ENCODE measurements at places on chromosomes 4 and X.

- DNase-seq, result no peak
These were observed 110.4 kb downstream of the PALLD start for GRCh38 chr4:168607215-168607614.

DNA sequence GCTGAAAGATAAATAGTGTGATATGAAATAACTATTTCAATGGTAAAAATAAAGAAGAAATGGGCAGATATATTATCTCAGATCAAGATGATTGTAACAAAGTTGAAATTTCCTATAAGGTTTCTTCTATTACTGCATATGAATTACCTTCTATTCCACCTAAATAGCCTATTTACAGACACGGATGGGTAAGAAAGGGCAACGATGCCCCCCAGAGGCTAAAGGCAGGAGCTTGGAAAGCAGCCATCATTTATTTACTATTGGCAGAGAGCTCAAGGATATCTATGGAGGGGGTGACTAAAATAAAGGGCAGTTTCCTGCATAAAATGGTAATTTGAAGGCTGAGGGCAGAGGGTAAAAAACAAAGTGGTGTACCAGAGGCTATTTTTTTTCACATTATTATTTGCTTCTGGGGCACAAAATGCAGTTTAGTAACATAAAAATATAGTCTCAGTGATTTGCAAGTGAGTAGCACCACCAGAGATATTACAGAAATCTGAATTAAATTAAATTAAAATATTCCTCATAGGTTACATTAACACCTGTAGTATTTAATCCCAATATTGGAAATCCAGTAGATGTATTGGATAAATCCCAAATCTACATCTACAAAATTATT, 123.1 kb downstream of the BTC start:
- peak; percentile 4 for DNase-seq

DNA sequence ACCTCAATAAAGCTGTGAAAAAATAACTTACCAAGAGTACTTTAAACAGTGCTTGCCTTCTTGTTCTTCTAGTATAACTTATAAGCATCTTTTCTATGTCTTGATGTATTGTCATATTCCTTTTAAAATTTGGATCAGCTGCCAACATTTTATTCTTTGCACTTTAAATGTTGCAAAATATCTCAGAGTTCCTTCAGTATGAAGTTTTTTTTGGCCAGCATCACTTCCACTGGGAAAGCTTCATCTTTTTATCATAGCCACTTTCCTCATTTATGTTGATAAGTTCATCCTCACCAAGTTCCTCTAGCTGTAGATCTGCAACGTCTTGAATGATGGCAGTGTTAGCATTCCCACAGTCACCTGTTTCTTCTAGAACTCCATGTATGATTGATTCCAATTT, 24.2 kb downstream of the CXorf58 start:
- no peak for DNase-seq

DNA sequence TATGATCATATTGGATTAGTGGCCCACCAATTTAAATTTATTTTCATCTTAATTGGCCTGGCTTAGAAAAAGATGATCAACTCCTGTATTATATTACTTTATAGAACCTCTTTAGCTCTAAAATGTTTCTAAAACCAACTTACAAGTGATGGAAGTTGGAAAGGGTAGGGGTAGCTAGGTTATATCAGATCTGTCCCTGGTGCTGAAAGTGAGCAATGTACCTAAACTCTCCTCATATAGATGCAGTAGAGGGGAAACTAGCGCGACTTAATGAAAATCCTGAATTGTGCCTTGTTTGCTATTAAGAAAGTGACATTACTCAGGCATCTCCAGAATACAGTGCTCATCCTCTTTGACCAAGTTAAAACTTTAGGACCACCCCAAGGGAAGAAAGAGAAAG, 7.5 kb upstream of the PTCHD1 start:
- no peak for DNase-seq

DNA sequence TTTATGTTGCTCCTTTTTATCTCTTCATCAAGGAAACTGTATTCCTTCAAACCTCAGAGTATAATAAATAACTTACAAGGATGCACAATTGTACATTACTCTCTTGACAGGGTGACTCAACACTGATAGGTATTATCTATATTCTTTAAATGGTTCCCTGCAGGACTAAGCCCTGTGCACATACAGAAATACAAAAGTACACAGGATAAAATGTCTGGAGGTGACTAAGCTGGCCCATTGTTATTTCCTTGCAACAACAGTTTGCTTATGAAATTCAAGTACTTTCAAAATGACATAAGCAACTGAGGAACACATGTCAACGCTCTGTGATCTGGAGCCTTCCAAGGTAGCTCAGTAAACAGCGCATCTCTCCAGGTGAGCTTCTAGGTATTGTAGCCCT, 83.8 kb upstream of the RPL34 start:
- DNase-seq, result no peak

- no peak for DNase-seq
These were observed 231.4 kb downstream of the PRDM5 start for GRCh38 chr4:120691106-120691505.

- DNase-seq, result no peak
These were observed 74.9 kb downstream of the NYX start for GRCh38 chrX:41522081-41522480.

DNA sequence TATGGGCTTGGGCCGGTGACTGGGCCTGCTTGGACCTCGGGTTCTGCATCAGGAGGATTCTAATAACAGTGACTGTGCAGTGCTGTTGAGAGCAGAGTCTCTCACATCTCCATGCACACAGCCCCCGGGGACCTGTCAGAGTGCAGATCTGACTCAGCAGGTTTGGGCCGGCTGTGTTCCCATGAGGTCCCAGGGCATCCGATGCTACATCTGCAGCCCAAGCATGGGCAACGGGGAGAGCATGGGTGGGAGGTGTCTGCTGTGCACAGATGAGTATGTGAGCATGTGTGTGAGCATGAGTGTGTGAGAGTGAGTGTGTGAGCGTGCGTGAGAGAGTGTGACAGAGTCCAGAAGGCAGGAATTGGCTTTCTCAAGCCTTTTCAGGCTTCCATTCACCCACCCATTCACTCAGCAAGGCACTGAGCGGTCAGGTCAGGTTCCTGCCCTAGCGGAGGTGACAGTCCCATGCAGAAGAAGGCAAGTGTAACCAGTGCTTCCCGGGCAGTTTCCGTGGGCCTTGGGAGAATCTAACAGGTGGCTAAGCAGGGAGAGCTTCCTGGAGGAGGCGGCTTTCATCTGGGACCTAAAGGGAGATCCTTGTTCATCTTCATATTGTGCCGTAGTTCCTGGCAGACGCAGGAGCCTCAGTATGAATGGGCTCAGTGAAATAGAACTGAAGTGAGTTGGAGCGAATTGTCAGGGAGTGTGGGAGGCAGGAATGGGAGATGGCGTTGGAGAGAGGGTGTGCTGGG, 62.6 kb downstream of the SORCS2 start:
- DNase-seq, result no peak

DNA sequence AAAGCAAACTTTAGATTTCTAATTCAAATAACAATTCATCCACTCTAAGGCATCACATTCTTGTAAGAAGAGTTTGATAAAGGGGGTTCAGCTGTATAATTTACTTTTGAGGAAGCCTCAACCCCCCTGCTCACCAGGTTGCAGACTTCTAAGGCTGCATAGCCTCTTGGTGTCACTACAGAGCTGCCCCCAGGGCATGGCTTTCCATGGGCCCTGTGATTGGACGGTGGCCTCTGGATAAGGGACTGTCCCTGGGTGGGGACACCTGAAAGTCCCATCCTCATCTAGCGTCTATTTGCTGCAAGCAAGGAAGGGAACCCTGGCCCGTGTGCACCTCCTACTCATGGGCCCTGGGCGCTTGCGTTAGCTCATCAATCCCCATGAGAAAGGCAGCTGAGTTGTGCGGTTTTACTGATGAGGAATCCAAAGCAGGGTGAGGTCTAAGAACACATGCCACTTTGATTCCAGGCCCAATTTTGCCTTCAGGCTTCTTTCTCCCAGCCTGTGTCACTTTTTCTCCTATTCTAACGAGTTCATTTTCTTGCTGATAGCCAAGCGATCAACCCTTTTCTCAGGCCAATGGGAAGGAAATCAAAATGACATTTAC, 51.8 kb downstream of the SCML1 start:
- no peak for DNase-seq

DNA sequence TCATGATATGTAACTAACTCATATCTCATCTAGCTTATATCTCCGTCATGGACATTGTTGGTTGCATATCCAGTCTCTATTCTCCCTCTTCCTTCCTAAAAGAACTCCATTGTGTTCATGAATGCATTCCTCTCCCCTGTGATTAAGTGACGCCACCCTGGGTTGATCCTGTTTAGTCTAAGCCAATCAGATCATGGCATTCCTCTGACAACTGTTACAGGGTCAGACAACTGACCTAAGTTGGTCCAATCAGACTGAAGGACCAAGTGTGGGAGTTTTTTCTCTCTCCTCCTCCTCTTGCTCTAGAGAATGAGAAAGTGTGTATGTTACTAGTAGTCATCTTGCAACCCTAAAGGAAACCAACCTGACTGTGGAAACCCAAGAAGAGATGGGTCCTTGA, 3.6 kb downstream of the APOO start:
- no peak for DNase-seq

GRCh38 chr4:3781997-3782930, 16.1 kb downstream of the ADRA2C start:
- no peak for DNase-seq

DNA sequence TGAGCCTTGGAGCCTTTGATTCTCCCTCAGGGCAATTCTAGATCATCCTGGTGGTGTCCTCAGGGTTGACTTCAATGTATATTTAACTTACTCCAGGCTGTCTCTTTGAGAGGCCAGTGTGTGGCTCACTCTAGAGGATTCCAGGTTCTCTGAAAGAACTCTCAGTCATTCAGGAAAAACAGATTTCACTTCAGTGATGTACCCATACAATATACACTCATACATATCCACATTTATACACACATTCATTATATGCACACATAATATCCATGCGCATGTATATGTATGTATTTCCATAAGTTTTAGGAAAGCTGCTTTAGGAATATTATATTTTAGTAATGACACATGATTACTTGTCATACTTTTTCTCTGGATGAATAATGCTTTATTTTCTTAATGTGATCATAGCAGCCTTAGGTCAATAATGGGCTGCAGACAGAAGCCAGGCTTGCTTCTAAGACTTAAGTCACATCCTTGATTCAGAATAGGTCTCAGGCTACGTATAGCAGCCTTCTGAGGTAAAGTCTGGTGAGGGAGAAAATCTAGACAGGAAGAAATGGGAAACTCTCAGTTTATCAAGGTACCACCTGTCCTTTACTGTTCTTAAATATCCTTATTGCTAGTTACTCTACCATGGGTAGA, 397.0 kb downstream of the GPAT3 start:
- no peak for DNase-seq

DNA sequence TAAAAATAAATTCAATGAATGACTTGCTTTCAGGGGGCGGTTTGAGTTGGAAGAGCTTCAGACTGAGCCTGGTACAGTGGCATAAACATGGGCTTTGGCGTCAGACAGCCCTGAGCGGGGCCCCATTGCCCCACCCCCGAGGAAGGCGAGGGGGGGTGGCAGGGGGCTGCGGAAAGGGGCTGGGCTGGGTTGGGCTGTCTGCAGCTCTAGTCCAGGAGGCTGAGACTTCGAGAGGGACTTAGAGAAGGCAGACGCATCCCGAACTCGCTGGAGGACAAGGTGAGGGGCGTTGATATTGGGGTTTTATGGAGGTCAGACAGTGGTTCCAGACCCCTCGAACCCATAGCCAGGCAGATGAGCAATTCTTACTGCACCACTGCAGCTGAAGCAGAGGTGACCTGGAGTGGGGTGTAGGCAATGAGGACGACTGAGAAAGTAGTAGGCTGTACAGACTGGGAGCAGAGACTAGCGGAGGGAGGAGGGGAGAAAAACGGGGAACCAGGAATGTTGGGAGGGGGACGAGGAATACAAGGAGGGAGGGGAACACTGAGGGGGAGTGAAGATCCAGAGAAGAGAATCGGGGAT, at the start of gene MAGED2:
Gene MAGED2, plus strand, starts transcription at position 222 of the 585 bp plus-strand sequence. CDS start 1,587 bp downstream, outside the sequence.
- DNase-seq, result peak; percentile 28

DNA sequence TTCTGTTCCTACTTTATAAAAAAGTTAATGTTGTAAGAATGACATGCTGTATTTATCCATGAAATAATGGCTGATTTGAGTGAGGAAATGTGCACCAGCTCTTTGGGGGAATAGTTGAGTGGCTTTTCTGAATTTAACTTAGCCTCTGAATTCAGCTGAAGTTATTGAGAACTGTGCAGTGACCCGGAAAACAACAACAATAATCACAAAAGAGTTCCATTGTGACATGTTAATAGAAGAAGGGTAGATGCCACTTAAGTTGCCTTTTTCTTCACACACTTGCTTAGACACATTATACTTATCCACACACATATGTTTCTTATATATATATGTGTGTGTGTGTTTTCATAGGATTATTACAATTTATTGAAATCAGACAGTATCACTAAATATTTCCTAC, 301.2 kb downstream of the BMPR1B start:
- DNase-seq, result no peak

DNA sequence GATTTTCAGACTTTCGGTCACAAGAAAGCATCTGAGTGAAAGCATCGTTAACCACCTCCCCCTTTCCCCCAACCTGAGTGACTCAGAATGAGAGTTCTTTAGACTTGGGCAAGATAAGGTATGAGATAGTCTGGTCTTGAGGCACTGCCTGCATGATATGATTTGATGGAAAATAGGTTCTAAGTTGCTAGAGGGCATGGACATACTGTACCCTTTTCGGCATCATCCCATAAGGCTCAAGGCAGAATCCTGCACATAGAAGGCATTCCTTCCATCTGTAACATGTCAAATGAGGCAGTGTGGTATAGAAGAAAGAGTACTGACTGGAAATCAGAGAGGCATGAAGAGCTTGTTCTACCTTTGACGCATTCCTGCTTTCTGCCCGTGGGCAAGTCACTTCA, 16.8 kb upstream of the AMOT start:
- DNase-seq, result no peak

GRCh38 chrX:130896026-130896425, 7.0 kb downstream of the ENOX2 start:
- DNase-seq, result no peak

DNA sequence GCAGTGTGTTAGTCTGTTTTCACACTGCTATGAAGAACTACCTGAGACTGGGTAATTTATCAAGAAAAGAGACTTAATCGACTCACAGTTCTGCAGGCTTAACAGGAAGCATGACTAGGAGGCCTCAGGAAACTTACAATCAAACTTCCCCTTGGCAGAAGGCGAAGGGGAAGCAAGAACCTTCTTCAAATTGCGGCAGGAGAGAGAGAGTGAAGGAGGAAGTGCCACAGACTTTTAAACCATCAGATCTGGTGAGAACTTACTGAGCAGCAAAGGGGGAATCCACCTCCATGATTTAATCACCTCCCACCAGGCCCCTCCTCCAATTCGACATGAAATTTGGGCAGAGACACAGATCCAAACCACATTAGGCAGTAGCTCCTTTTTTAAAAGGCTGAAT, 59.2 kb upstream of the LEF1 start:
- DNase-seq, result no peak

- DNase-seq, result no peak
These were observed 6.5 kb upstream of the GJB1 start for GRCh38 chrX:71216485-71216884.

DNA sequence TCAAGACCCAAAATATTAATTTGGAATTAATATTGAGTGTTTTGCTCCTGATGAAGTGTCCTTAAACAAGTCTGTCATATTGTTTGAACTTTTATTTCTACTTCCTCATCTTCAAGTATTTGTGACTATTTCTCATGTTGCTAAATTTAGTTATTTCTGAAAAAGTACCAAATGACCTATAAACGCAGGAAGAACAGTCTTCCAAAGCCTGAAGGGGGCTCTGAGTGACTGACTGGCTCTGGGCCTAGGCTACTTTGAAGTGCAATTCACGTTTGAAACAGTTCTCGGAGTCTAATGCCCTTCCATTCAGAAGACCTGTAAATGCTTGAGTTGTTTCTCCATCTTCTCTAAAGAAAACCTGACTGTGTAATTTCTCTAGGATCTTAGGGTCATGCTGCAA, 26.5 kb downstream of the GALNT7 start:
- DNase-seq, result no peak

- DNase-seq, result no peak
These were observed 280.2 kb upstream of the SLC7A11 start for GRCh38 chr4:138522366-138522765.
